Activated naive CD4-positive, alpha-beta T cell treated with anti-CD3 and anti-CD28 coated beads for 36 hours (primary cell): ENCODE measurements at places on chromosomes 7 and 10. TPM values are rescaled to one million over a fixed set of nuclear protein-coding genes. Genes with fewer than 3 reads are reported as not detected.

Gene UTF1
- total RNA-seq = not detected

Gene CALML5
- total RNA-seq = not detected

Gene GIMAP1
- 5.3 TPM for total RNA-seq

Gene CCDC7
- 8.9 TPM for total RNA-seq

Gene PARD3
- total RNA-seq = 3.6 TPM

Gene GPR85
- not detected for total RNA-seq

Gene OR2A42
- total RNA-seq = not detected

Gene NEUROG3
- total RNA-seq = not detected

Gene MACROH2A2
- 3.2 TPM for total RNA-seq

Gene OR2AE1
- total RNA-seq = not detected

Gene MLXIPL
- total RNA-seq = not detected

Gene H2BK1
- total RNA-seq = not detected

Gene DGKB
- not detected for total RNA-seq

Gene ATRNL1
- total RNA-seq = not detected

Gene EIF3A
- total RNA-seq = 120 TPM

Gene BMPER
- total RNA-seq = not detected

Gene DDIT4
- 689 TPM for total RNA-seq

Gene IKZF1
- total RNA-seq = 213 TPM

Gene EPHA1
- 1.3 TPM for total RNA-seq

Gene PNLIPRP1
- total RNA-seq = not detected

Gene SYCE1
- total RNA-seq = not detected

Gene LIPN
- total RNA-seq = not detected

Gene ZFYVE27
- total RNA-seq = 18.4 TPM

Gene TMEM270
- not detected for total RNA-seq

Gene CPED1
- not detected for total RNA-seq

Gene AZGP1
- total RNA-seq = not detected
